ENCODE measurements at places on chromosomes 3 and 15.

GRCh38 chr3:100614941-100615340 lies 5.5 kb downstream of the ADGRG7 start:
- no peak for DNase-seq

DNA sequence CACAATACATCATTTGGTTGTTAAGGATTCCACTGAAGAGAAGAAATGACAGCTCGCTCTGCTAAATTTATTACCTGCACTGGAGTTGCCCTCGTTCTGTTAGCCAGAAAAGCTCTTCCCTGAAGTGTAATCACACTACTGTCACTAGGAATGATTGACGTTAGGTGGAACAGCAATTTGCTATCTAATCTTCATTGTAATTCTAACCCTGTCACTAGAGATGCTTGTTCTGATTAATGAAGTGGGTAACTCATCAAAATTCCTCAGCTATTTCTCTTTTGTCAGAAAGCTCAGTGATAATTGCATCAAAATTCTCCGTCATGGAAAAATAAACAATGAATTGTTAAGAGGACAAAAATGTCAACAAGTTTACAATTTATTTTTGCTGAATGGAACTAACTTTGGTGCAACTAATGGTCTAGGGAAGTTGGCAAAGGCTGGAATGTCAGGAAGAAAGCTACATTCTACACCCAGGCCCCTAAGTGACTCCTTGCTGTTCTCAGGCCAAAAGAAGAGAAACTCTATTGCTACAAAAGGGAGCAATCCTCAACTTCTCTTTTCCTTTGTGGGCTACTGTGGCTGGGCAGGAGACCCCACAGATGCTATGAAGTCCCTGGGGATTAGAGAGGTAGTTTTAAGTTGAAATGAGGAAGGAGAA lies 34.1 kb downstream of the CCDC191 start:
- DNase-seq = peak; percentile 1

DNA sequence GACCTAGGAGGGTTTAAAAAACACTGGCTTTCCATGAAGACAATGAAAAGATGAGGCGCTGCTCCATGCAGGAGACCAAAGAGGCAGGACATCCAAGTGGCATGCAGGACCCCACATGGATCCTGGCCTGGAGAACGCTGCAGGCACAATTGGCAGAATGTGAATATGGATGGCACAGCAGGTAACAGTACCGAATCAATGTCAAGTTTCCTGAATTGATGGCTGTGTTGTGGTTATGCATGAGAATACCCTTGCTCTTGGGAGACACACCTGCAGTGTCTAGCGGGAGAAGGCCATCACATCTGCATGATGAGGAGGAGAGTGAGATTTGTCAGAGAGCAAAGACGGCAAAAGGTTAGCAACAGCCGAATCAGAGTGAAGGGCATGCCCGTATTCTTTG lies 74.3 kb upstream of the SEC13 start:
- DNase-seq = no peak

GRCh38 chr3:179147514-179147872 lies 664 bp upstream of the PIK3CA start:
- DNase-seq = peak; percentile 2

- no peak for DNase-seq
Observed at GRCh38 chr3:138046085-138046484, 36.1 kb downstream of the CLDN18 start.

DNA sequence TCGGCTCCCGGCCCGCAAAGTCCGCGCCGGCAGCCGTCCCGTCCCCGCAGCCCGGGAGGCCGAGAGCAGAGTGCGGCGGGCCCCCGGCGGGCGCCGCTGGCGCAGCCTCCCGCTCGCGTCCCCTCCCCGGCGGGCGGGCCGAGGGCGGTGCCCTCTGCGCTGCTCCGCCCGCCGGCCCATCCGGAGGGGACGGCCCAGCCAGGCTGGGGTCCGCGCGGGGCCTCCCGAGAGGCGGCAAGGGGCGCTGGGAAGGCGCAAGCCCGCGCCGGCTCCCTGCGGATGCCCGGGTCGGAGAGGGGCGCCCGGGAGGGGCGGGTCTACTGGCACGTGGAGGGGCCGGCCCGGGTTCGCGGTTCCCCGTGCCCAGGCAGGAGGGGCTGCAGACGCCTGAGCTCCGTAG lies at the start of the genes CLCN2 and POLR2H:
Gene CLCN2 (minus strand): TSS at position 74 of the 400 bp plus-strand sequence. CDS start 126 bp downstream, outside the sequence.
Gene POLR2H (plus strand): TSS at position 179 of the 400 bp plus-strand sequence. CDS start 1,783 bp downstream, outside the sequence.
- no peak for DNase-seq

- no peak for DNase-seq
Observed at GRCh38 chr3:37987315-37987697, 3.3 kb upstream of the VILL start.

GRCh38 chr3:46449755-46450552 lies 14.8 kb downstream of the LTF start:
- DNase-seq = no peak

DNA sequence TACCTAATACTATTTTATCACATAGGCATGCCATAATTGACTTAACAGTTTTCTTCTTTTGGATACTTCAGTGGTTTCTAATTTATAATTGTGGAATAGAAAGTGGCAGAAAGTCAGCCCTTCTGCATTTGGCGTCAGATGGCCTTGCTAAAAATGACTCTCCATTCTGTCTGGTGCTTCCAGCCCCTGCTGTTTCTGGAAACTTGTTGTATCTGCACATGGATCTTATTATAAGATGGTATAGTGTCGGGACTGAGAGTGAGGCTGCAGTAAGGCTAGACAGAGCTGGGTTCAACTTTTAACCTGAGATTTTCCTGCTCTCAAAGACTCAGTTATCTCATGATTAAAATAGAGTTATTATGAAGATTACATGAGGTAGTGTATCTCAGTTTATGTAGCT lies 74.8 kb upstream of the WDR72 start:
- DNase-seq = no peak

- peak; percentile 40 for DNase-seq
Observed at GRCh38 chr15:76169018-76169417, 109.2 kb downstream of the TMEM266 start.

GRCh38 chr15:38148471-38148870 lies 104.2 kb upstream of the SPRED1 start:
- DNase-seq = no peak

DNA sequence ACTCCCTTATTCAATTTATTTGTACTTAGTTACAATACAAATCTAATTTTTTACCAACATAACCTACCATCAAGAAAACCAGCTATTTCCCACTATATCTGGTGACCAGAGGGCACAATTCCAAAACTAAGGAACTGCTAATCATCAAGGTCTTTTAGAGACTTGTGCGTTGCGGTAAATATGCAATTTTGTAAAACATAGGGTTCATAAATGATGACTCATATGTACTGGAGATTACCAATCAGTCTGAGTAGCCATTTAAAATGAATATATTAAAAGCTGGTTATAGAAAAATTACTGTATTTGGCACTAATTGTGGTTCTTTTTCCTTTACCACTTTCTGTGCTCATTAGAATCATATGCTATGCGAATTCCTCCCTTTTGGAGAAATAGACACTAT lies 859.6 kb downstream of the ROBO1 start:
- no peak for DNase-seq

GRCh38 chr3:69921651-69922050 lies 77.9 kb upstream of the SAMMSON start:
- no peak for DNase-seq

DNA sequence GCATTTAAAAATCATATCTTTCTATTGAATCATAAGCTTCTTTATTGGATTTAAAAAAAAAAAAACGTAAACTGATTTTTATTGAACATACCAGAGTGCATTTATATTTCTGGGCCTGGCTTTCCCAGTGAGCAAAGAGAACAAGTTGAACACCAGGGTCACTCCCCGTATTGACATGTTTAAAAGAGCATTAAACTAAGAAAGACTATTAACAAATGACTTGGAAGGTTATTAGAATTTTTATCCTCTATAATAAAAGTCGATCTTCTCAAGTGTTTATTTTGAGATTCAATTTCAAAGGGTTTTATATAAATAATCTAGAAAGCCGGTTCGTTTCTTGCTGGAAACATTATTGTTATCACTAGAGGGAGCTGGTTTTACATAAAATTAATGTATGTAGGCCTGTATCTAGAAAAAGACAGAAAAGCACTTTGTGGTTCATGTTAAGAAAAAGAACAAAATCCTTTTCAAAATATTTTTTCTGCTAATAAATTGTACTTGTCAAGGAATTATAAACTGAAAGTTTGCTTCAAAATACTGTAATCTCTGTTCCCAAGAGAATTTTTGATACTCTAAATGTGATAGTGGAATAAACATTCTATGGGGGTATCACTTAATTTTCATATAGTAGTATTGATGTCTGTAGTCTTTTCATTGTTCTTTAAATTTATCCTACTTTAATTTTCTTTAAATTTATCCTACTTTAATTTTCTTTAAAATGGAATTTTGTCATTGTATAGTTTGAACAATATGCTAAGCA lies 321.8 kb upstream of the MME start:
- DNase-seq = peak; percentile 42

DNA sequence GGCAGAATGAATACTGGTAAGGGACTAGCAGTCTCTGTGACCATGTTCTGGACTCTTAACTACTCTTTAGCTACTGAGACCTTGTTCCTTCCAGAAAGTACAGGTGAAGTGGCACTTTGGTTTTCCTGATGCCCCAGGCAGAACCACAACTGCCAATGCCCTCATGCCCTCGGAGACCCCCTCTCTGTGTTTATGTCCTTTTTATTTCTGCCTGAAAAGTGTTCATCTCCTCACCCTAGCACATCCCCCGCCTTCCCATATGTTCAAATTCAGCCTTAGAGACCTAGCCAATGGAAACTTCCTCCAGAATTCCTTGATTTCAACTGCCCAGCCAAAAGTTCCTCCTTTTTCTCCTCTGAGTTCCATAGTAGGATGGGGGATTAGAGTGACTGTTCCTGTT lies 23.3 kb upstream of the RASGRF1 start:
- no peak for DNase-seq

DNA sequence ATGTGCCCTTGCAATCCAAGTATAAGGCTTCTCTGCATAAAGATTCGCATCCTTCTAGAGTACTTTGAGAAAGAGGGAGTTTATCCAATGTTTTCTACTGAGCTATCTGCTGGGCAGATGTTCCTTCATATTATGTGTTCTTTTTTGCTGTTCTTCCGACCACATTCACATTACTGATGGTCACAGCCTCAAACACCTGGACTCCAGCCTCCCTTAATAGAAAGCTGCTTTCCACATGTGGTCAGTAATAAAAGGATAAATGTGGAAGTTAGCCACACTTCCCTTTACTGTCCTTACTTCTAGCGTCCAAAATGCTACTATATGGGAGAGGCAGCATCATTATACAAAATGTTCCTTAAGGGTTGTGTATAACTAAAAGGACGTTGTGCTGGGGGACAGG lies 116.9 kb downstream of the CD47 start:
- DNase-seq = no peak

- no peak for DNase-seq
Observed at GRCh38 chr15:100867433-100867832, 12.2 kb upstream of the ALDH1A3 start.

DNA sequence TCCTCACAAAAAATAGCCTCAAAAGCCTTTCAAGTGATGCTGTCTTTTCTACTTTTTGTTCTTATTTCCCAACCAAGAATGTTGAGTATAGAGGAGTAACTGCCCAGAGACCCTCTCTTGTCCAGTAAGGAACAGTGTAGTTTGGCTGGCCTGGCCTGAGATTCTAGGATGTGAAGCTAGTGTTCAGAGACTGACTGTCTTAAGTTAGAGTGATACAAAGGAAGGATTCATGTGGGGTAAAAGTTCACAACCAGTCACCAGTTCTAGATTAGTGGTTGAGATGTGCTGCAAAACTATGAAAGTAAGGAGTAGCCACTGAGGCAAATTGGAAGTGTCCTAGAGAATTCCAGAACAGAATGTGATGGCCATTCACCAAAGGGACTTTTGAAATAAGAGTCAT lies 49.1 kb downstream of the RSRC1 start:
- DNase-seq = no peak

DNA sequence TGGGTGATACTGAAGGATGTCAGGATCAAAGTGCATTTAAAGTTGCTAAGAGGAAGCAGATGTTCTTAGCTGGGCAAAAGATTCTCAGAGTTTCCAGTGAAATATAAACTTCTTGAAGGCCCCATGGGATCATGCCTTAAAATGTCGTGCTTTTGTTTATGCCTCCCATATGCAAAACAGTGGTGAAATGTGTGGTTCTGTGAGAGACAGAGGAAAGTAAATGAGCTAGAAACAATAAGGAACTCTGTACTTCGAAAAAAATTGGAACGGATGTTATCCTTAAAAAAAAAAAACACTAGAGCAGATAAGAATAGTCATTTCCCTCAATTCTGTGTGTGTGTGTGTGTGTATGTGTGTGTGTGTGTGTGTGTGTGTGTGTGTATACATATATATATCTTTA lies 497.0 kb upstream of the TBL1XR1 start:
- no peak for DNase-seq

DNA sequence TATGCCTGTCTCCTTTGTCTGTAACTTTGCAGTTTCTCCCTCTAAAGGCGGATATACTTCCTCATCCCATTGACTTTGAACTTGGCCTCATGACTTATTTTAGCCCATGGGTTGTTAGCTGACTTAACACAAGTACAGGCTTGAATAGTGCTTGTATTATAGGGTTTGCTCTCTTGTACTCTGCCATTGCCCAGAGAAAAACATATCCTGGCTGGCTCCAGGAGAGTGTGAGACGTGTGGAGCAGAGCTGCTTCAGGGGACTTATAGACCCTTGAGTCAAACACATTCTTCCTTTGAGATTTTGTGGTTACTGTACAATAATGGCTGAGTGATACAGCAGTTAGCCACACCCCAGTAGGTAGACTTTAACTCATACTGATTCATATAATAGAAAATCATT lies 124.0 kb downstream of the RAP2B start:
- no peak for DNase-seq

DNA sequence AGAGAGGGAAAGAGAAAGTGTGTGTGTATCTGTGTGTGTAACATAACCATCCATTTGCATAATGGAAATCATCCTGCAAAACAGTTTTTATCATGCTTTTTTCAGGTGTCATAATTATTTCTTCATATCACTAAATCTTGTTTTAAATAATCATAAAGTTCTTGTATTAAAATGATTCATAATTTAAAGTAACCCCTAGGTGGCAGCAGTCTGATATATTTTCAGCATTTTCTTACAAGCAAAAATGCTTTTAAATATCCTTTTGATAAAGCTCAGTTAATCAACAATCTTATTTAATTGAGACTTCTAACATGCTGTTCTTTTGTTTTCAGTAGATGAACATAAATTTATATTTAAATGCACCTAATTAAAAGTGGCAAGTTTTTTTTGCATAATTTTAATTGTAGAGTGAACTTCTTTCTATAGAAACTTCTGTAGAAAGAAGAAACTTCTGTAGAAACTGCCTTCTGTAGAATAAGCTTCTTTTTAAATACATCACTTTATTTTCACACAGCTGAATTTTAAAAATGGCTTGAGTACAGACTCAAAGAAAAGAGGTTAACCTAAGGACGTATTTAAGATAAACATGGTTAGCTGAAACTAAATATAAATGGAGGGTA lies 72.5 kb downstream of the OPA1 start:
- DNase-seq = peak; percentile 23

- no peak for DNase-seq
Observed at GRCh38 chr3:178529606-178530225, 6.5 kb upstream of the KCNMB2 start.

- no peak for DNase-seq
Observed at GRCh38 chr3:157180262-157180661, 20.3 kb upstream of the CCNL1 start.

GRCh38 chr15:77804210-77804609 lies 171.5 kb upstream of the LINGO1 start:
- DNase-seq = no peak
